Activated CD8-positive, alpha-beta T cell treated with anti-CD3 and anti-CD28 coated beads for 36 hours (primary cell): ENCODE measurements at places on chromosomes 2 and 18. TPM values are rescaled to one million over a fixed set of nuclear protein-coding genes. Genes with fewer than 3 reads are reported as not detected.

DNA sequence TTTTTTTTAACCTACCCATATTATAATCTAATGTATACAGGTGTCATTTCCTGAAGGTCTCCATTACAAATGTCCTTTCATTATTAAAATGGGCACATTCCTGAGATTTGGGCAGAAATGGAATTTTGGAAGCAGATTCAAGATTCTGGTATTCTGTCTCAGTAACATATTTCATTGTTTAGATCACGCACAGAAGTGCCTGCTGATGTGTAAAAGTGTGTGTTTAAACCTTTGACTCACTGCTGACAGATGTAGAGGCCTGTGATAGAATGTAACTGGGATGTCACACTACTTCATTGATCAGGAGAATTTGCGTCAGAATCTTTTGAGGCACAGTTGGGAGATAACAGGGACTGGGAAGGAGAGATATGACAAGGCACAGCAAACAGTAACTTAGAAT, 276.8 kb upstream of the EPAS1 start:
- no peak for DNase-seq

DNA sequence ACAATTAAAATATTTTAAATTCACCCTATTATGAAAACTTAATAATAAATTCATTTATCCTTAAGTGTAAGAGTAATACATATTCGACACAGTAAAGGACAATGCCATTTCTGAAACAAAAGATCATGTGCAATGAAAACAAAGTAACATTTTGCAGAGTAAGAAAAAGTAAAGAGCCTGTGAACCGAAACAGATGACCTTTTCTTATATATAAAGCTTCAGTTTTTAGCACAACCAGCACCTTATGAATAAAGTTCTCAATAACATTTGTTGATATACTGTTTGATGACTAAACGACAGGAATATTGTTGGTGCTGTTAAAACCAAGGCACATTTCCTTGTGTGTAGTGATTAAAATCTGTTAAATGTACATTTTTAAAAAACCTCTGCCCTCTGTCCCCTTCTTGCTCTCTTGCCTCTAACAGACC, 1.5 kb downstream of the PELI1 start:
- no peak for DNase-seq

GRCh38 chr2:75003276-75003675, 44.8 kb downstream of the POLE4 start:
- no peak for DNase-seq

GRCh38 chr2:215429424-215429823, 6.4 kb downstream of the FN1 start:
- no peak for DNase-seq

GRCh38 chr2:55827855-55828254, 95.7 kb downstream of the EFEMP1 start:
- DNase-seq, result no peak

DNA sequence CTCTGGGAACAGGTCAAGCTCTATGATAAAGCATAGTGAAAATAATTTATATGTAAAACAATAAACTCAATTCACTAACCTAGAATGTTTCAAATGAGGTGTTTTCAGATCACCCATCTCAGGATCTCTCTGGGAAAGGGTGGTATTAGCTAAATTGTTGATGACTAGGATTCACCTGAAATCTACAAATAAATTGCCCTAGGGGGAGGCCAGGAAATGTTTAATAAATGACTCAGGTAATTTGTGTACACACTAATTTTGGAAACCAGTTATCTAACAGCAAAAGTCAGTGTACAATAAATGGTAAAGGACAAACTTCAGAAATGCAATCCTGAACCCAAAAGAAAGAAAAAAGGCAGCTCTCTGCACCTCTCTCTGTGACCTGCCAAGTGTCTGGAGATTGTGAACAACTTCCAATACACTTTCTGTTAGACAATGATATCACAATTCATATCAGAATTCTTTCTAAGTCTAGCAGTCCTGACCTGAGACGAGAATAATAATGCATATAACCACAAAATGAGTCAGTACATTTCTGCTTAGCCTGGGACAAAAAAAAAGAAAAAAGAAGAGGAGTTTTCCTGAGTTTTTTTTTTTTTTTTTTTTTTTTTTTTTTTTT, 760.0 kb downstream of the EPHA4 start:
- DNase-seq, result no peak

GRCh38 chr2:20509770-20510490, 63.1 kb downstream of the RHOB start:
- DNase-seq, result no peak

DNA sequence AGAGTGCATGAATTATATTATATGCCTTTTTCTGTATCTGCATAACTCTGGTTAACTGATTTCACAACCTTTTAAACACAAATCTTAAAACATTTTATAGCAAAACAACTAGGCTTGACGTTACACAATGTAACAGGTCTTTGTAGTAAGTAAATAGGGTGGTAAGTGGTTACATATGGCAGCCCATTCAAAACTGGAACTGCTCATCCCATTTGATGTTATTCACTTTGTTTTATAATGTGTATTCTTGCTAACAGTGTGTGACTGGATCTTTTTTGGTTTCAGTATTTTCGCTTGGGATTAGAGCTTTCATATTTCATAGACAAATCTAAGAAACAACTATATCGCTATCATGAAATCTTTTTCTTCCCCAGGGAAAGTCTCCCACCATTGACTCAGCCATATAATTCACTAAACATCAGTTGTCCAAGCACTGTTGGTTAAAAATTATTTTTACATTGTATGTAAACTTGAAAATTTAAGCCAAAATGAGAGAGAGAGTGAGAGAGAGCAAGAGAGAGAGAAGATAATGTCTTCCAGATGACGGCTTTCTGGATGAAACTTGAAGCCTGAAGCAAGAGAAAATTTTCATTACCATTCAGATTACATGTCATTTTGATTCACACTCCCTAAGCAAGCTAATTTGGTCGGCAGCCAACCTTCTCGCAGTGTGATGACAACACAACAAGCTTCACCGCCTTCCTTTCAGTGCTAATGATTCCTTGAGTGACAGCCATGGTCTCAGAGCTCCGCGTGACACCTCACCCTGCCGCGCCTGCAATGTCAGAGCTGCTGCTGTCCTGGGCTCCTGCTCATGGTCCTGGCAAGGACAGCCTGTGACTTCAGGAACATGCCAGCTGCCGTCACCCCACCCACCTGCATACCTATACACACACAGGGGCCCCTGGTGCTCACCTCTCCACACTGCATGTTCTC, 946.9 kb upstream of the SOX11 start:
- DNase-seq, result no peak

The ATIC gene
- total RNA-seq, result 319 TPM

The EMX1 gene
- not detected for total RNA-seq

The TGIF1 gene
- total RNA-seq, result 33.3 TPM
